ENCODE measurements at places on chromosomes 13 and 19. TPM values are rescaled to one million over a fixed set of nuclear protein-coding genes. Genes with fewer than 3 reads are reported as not detected.
A peak's percentile ranks its signal among the peaks of the same experiment; 100 is the strongest.

The SMIM44 gene
- total RNA-seq = not detected

The CYP2F1 gene
- not detected for total RNA-seq

The NLRP4 gene
- total RNA-seq = 0.06 TPM

The SLC25A15 gene
- 7.7 TPM for total RNA-seq

The CYP2A6 gene
- total RNA-seq = not detected

The FCER2 gene
- 1.0 TPM for total RNA-seq

The OR7A5 gene
- total RNA-seq = not detected

The ADGRE1 gene
- total RNA-seq = 1.3 TPM

The FREM2 gene
- 16.9 TPM for total RNA-seq

The ZNF600 gene
- total RNA-seq = 9.4 TPM

The KRTDAP gene
- total RNA-seq = not detected

The CGB1 gene
- not detected for total RNA-seq

DNA sequence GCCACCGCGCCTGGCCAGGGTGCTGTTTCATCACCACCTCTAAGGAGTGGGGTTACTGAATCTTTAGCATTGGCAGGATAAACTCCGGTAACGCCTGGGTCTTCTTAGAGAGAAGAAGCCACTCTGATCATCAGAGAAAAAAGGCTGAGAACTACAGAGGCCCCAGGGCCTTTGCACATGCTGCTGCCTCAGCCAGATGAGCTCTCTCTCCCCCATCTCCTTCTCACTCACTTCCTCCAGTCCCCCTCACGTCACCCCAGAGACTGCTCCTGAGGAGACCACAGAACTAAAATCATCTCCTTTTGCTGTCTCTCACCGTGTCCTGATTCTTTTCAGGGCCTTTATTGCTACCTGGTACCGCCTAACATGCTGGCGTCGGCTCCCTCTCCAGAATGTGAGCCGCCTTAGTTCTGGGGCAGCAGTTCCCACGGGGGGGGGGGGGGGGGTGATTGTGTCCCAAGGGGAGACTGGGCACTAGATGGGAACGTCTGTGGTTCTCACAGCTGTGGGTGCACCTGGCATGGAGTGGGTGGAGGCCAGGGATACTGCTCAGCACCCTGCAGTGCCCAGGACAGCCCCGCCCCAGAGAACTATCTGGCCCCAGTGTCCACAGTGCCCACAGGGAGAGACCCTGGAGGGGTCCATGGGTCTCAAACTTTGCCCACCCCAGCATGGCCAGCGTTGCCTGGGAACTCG is 5.1 kb upstream of the DIRAS1 start:
- DNase-seq = no peak

DNA sequence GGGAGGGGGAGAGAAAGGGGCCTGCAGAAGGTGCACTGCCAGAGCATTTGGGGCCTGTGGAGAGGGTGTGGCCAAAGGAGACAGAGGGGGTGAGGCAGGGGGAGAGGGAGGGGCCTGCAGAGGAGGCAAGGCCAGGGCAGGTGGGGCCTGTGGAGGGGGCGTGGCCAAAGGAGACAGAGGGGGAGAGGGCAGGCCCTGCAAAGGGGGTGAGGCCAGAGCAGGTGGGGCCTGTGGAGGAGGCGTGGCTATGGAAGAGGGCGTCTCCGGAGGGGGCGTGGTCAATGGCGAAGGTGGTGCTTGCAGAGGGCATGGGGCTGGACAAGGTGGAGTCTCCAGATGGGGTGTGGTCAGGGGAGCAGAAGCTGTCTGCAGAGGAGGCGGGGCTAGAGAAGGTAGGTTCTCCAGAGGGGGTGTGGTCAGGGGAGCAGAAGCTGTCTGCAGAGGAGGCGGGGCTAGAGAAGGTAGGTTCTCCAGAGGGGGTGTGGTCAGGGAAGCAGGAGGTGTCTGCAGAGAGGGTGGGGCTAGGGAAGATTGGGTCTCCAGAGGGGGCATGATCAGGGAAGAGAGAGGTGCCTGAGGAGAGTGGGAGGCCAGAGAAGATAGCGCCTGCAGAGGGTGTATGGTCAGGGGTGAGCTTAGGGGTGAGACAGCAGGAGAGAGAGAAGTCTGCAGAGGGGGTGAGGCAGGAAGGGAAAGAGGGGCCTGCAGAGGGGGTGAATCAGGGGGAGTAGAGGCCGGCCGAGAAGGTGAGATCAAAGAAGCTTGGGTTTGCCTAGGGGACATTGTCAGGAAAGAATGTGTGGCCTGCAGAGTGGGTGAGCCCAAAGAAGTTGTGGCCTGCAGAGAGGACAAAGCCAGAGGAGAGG is 3.4 kb downstream of the PRR36 start:
- peak; percentile 42 for DNase-seq

DNA sequence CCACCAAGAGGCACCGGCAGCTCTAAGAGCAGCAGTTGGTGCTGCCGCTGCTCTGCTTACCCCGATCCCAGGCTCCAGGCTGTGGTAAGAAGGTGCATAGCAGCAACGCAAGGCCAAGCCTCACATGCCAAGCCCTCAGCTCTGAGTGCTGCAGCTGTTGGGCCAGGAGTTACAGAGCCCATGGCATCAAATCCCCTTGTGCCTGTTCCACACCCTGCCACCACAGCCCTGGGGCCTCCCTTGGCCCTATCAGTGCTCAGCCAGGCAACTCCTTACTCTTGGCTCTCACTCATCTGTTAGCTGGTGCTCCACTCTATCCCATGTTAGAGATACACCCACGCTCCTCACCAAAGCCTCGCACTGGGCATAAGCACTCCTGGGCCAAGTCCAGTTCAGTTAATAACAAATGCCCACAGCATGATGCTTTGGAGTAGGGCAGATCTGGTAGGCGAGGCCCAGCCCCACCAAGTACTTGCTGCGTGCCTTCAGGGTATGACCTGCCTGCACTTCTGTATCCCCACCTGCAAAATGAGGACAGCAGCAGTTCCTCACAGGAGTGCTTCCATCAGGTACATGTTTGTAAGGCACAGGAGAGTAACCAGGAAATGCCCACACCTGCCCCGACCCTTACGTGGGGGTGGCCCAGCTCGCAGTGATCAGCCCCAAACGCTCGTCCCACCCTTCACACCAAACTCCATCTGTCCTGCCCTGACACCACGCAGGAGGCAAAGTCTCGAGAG is 16.2 kb downstream of the AKAP8L start:
- DNase-seq = no peak

DNA sequence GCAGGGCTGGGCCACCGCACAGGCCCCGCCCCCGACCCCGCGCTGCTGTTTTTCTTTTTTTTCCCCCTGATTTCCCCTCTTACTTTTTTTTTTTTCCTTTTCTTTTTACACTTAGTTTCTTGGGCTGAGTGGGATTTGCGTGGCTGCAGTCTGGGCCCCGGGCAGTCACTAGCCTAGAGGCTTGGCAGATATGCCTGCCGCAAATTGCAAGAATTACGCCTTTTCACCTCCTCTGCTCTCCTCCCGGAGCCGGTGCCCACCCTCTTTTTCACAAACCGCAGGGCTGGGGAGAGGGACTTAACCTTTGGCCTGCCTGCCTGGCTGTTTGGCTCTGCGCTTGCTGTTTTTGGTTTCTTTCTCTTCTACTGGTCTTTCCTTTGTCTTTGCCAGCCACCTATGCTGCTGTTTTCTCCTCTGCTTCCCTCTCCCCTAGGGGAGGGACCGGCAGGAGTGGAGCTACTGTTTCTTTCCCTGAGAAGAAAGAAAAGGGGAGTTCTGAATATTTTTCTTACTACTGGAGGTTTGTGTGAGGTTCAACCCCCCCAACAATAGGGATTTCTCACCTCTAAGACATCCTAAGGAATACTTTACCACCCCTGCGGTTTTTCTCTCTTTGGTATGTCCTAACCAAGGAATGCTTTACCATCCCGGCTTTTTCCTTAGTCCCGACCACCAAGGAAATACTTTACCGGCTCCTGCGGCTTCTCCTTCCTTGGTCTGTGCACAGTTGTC is 11.0 kb downstream of the ZNF552 start:
- DNase-seq = peak; percentile 76

- DNase-seq = no peak
Observed at GRCh38 chr13:24040835-24041234, 119.7 kb upstream of the SPATA13 start.

GRCh38 chr19:12899891-12900518 is 9.0 kb downstream of the GCDH start:
- DNase-seq = no peak

DNA sequence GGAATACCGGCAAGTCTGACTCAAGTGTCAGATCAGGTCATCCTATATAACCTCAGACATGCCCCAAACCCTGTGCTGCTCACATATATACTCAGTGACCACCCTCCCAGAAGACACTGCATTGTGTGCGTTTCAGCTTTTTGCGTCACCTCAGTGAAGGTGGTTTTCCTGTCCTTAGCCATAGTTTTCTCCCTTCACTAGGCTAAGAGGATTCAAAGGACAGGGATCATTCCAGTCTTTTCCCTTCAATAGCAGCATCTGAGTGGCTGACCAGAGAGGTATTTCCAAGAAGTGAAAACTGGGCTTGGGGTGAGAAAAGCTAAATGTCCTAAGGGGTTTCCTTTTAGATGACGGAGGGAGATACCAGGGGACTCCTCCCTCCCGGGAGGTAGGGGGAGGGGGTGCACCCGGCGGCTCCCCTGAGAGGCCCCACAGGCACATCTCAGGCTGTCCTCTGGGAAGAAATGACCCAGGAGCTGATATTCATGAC is 12.7 kb upstream of the OR10H1 start:
- DNase-seq = no peak

- DNase-seq = no peak
Observed at GRCh38 chr13:45604892-45605291, 10.6 kb downstream of the ERICH6B start.

- no peak for DNase-seq
Observed at GRCh38 chr13:33050161-33050560, 33.9 kb downstream of the KL start.

GRCh38 chr19:17259118-17259780 is 5.3 kb downstream of the USHBP1 start:
- DNase-seq = no peak

DNA sequence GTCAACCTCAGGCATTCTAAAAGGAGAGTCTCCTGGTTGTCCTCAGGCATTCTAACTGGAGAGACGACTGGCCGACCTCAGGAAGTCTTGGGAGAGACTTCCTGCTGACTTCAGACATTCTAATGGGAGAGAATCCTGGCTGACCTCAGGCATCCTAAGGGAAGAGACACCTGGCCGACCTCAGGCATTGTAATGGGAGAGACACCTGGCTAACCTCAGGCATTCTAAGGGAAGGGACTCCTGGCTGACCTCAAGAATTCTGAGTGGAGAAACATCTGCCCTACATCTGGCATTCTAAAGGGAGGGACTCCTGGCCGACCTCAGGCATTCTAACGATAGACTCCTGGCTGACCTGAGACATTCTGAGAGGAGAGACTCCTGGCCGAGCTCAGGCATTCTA is 1353.3 kb downstream of the UQCRFS1 start:
- no peak for DNase-seq

DNA sequence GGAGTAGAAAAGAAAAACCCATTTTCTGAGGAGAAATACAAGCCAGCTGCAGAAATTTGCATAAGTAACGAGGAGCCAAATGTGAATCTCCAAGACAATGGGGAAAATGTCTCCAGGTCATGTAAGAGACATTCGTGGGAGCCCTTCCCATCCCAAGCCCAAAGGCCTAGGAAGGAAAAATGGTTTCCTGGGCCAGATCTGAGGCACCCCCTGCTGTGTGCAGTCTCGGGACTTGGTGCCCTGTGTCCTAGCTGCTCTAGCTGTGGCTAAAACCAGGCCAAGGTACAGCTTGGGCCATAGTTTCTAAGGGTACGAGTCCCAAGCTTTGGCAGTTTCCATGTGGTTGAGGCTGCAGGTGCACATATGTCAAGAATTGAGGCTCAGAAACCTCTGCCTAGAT is 444.9 kb downstream of the PCDH20 start:
- DNase-seq = no peak

DNA sequence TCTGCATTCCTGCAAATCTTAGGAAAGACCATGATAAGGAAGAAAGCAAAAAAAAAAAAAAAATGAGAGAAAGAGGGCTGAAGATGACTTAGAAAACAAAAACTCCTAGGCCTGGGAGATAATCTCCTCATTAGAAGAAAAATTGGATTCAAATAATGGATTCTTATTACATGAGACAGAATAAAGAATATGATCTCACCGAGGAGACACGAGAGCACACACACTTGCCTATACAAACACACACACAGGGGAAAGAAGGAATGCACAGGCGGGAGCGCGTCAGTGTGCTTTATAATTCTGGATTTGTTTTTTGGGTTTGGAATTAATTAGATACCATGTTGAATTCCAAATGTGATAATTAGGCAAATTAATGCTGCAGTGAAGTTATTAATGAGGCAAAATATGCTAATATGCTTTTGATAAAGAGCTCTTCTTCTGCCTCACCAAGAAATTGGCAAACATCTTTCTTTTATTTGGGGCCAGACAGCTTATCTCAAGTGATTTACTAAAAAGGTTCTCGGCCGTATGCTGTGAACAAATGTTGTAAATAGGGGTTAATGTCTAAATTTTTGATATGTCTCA is 36.1 kb upstream of the PCDH8 start:
- no peak for DNase-seq
